ENCODE measurements at places on chromosomes 12 and 14.

DNA sequence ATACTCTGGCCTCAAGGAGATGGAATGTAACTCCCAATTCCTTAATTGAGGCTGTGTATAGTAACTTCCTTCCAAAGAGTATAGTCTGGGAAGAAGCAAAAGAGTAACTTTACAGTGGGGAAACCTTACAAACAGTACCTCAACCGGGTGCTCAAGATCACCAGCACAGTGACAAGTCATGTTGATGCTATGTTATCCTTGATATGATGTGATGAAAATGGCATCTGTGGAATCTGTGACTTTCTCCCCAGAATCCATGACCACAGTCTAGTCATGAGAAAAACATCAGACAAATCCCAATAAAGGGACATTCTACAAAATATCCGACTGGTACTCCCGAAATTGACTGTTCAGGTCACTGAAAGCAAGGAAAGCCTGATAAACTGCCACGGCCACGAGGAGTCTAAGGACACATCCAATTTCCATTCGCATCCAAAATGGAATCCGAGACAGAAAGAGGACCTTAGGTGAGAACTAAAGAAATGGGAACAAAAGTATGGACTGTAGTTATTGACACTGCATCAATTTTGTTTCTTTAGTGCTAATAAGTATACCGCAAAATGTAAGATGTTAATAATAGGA lies 97.3 kb upstream of the FRMD6 start:
- no peak for DNase-seq

- no peak for DNase-seq
These were observed 11.5 kb upstream of the CHD4 start for GRCh38 chr12:6618483-6619225.

DNA sequence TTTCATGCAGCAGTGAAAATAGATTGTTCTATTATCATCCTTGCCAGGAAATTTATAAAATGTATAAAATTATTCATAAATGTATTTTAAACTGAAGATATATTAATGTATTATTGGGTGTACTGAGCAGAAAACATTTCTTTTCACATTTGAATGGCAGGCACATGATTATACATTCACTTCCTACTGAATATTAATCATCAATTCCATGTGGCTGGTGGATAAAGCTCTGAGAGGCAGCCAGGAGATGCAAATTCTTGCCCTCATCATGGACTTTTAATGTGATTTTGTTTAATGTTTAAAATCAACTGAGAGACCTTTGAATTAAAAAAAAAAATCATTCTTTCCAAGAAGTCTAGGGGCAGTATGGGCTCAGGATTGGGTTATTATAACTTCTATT lies 40.8 kb downstream of the ANO6 start:
- DNase-seq = no peak

GRCh38 chr14:28116716-28117115 lies 649.9 kb upstream of the FOXG1 start:
- DNase-seq = no peak

GRCh38 chr14:97217111-97217885 lies 420.1 kb downstream of the VRK1 start:
- no peak for DNase-seq
